Fibroblast of the aortic adventitia (primary cell): ENCODE measurements at places on chromosomes 12 and 14. TPM values are rescaled to one million over a fixed set of nuclear protein-coding genes. Genes with fewer than 3 reads are reported as not detected.

DHRS2 gene
- total RNA-seq, result 1.1 TPM in 1 of 2 replicates, not detected in the other

ADSS1 gene
- 0.65 and 4.8 TPM in 2 replicates for total RNA-seq

CFAP54 gene
- 3.0 and 5.6 TPM in 2 replicates for total RNA-seq

RIMBP2 gene
- 0.74 TPM in 1 of 2 replicates, not detected in the other for total RNA-seq

RBM23 gene
- 48.7 and 101 TPM in 2 replicates for total RNA-seq

KCNA5 gene
- not detected in 2 replicates for total RNA-seq

ACSS3 gene
- total RNA-seq, result 24.5 and 25.3 TPM in 2 replicates

TM7SF3 gene
- 41.8 and 67.7 TPM in 2 replicates for total RNA-seq

INHBC gene
- total RNA-seq, result not detected in 2 replicates

KRT3 gene
- total RNA-seq, result not detected in 2 replicates

KRT74 gene
- total RNA-seq, result not detected in 2 replicates

LTBP2 gene
- total RNA-seq, result 58.5 and 157 TPM in 2 replicates

AICDA gene
- total RNA-seq, result not detected in 2 replicates

PSMB5 gene
- total RNA-seq, result 164 and 176 TPM in 2 replicates
